ENCODE measurements at places on chromosomes 7 and 10.
A peak's percentile ranks its signal among the peaks of the same experiment; 100 is the strongest.

DNA sequence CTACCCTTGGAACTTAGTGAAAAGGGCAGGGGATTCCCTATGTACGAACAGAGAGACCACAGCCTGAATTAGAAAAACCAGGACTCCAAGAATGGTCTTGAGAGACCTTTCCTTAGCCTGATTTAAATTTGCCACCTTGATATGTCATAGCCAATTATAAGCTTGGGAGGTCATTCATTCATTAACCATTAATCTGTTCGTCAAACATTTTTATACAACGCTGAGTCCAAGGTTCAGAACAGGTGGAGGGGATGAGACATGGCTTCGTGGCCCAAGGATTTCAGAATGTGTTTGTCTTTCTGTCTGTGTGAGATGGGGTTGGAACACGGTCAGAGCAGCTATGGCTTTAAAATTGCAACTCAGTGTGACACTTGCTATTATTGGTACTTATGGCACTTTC is 158.0 kb downstream of the PAXIP1 start:
- DNase-seq: no peak

- DNase-seq: peak; percentile 16
Measured at GRCh38 chr7:5773661-5774086, 7.8 kb downstream of the RNF216 start.

GRCh38 chr7:50349963-50350944 is 45.7 kb downstream of the IKZF1 start:
- DNase-seq: no peak

DNA sequence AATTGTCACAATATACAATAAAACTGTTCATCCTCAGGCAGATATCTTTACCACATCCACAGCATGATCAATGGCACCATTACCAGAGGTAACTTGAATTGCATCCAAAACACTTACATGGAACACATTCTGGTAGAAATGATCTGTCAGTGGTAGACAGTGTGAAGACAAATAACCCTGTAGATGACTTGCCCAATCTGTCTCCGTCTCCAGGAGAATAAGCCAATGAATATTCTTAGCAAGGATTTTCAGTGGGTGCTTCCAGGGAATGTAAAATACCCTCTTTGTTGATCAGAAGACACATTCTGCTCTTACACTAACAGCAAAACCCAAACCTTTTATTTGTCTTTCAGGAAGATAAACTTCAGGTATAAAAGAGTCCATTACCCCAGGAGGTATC is 43.8 kb downstream of the VWC2 start:
- DNase-seq: no peak

DNA sequence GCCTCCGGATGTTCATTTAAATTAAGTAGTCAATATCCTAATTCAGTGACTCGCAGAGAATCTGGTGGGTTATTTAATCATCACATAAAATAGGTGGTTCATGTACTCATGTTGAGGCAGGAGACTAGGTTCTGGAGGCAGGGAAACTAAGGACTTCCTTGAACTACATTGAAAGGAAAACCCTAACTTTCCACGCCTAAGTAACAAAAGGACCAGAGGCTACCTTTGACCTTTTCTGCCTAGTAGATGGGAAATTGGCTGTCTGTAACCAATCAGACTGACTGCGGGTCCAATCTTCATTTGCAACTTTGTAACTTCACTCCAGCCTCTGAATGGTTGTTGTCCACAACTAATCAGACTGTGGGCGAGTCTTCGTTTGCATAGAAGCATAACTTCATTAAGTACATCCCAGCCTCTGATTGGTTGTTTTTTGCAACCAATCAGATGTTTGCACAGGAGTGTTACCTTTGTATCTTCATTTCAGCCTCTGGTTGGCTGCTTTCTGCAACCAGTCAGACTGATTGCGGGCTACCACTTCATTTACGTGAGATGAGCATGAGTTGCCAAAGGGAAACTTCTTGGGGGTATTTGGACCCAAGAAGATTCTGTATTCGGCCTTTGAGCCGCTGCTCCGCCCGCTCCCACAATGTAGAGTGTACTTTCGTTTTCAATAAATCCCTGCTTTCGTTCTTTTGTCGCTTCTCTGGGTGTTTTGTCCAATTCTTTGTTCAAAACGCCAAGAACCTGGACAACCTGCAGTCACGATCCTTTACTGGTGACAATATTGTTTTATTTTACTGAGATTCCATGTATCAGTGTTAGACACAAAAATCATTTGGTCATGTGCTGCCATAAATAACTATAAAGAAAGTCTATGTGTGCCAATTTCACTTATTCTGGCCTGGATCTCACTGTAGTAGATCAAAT is 1.7 kb upstream of the ST7 start:
- DNase-seq: peak; percentile 60
